SK-N-DZ (cell line): ENCODE measurements at places on chromosomes 7 and 10.

- no peak for DNase-seq
These were observed 151.3 kb upstream of the NPVF start for GRCh38 chr7:25379351-25380300.

GRCh38 chr10:119782981-119783664 lies 57.3 kb downstream of the INPP5F start:
- no peak for DNase-seq

GRCh38 chr10:78905957-78906308 lies 162.8 kb upstream of the ZMIZ1 start:
- no peak for DNase-seq

DNA sequence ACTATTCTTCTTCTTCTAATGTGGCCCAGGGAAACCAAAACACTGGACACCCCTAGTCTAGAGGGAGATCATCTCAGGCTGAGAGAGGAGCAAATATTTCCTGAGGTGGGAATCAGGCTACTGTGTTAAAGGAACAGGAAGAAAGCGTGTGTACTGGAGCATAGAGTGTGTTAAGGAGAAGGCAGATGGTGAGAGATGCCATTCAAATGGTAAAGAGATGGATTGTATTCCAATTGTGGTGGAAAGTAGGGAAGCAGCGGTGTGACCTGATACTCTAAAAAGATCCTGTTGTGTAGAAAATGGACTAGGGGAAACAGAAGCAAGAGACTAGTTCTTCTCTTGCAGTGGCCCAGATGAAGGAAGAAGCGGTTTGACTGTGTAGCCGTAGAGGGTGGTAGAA lies 31.2 kb downstream of the RAB18 start:
- DNase-seq, result no peak

GRCh38 chr7:144529269-144529926 lies 125.9 kb upstream of the NOBOX start:
- no peak for DNase-seq

GRCh38 chr10:115219203-115219602 lies 126.0 kb downstream of the ATRNL1 start:
- no peak for DNase-seq

- no peak for DNase-seq
These were observed 375.9 kb downstream of the BMPER start for GRCh38 chr7:34281260-34281659.

DNA sequence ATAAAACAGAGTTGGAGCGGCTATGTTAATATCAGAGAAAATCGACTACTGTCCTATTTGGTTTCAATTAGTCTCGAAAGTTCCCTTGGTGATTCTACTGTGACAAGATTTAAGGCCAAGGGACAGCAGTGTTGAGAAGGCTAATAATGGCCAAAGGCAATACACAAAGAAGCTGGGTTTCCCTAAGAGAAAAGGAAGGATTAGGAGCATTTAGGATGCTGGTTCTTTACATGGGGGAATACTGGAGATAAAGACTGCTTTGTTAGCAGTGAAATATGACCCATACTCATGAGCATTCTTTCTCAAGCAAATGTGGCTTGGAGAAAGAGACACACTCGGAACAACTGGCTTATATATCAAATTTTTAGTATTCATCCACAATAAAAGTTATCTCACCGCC lies 32.2 kb downstream of the IQUB start:
- no peak for DNase-seq

- DNase-seq, result no peak
These were observed 44.3 kb downstream of the HOXA1 start for GRCh38 chr7:27051451-27051850.

DNA sequence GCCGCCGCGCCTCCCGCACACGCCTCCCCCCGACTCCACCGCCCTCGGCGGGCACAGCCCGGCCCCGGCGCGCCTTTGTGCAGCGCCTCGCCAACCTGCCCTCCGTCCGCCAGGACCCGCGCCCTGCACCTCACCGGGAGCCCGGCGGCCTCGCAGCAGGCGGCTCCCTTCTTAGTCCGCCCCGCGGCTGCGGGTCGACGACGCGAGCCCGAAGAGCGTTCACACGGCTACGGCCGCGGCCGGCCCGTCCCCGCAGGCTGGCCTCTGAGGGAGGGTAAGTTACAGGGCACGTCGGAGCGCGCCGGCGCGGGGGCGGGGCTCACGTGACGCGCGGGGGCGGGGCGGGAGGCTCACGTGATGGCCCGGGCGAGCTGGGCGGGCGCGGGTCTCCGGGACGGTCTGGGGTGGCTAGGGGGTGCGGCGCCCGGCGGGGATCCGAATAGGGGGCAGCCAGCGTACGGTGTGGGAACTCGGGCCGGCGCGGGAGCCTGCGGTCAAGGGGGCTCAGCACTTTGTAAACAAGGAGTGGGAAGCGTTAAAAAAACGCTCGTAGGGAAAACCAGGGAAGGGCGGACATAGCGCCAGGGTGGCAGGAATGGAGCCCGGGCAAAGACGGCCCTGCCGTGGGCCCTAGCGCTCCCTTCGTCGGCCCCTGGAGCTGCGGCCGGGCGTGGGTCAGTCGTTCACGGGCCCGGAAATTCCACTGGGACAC lies at the start of gene ARHGAP12:
Gene ARHGAP12, minus strand, starts transcription at position 283 of the 712 bp plus-strand sequence. CDS start 19,976 bp downstream, outside the sequence.
- DNase-seq, result peak; percentile 77

DNA sequence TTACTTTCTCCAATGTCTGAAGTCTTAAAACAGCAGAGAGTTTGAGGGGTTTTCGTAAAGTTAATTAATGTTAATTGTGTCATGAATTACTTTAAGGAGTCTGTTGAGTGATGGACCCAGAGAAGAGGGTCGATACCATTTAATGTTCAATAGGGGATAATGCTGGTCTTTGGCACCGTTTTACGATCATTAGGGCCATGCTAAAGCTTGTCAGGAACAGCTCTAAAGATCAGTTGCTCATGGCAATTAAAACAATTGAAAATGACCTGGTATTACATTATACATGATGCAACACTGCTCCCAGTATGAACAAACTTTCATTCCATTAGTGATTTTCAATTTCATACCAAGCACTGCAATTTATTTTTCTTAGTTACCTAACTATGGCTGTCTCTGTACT lies 296.9 kb downstream of the ETV1 start:
- no peak for DNase-seq

DNA sequence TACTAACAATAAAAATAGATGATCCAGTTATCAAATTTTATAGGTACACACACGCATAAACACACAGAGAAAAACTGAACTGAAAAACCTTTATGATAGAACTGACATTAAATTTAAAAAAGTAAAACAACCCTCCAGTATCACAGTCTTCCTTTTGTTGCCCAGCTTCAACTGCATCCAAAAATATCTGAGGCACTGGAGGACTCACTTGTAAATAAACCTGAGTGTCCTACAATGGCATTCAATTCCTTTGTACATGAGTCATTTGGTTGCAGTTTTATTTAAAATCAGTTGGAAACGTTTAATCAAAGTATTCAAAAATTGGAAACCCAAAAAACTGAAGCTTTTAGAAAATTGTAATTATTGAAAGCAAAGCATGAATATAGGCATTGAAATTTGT lies 265.2 kb upstream of the CSTF2T start:
- DNase-seq, result no peak

GRCh38 chr10:49243610-49244283 lies 55.2 kb upstream of the C10orf71 start:
- DNase-seq, result no peak

GRCh38 chr10:104267721-104268404 lies 1.1 kb upstream of the GSTO2 start:
- DNase-seq, result no peak

DNA sequence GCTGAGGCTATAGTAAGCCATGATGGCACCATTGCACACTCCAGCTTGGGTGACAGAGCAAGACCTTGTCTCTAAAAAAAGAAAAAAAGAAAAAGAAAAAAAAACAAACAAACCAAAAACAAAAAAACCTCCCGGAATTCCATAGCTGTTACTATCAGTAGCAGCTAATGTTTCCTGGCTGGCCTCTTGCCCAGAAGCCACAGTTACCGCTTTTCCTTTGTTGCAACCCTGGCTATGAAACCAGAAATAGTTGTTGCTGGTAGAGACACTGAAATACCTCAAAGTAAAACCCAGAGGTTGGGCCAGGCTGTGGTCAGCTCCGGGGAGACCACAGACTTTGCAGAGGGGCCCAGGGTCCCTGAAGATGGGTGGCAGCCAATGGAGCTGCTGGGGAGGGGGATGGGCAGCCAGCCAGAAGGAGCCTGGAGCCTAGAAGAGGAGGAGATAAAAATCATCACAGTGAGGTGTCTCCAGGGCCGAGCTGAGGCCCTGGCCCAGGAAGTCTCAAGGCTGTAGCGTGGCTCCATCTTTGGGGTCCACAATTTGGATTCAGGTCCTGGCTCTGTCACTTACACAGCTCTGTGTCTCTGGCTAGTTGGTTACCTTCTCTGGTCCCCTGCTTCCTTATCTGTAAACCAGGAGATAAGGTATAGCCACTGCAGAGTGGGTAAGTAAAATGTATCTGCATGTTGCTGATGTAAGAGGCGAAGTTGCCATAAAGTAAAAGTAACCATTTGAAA lies 3.4 kb upstream of the CHST12 start:
- DNase-seq, result peak; percentile 64

DNA sequence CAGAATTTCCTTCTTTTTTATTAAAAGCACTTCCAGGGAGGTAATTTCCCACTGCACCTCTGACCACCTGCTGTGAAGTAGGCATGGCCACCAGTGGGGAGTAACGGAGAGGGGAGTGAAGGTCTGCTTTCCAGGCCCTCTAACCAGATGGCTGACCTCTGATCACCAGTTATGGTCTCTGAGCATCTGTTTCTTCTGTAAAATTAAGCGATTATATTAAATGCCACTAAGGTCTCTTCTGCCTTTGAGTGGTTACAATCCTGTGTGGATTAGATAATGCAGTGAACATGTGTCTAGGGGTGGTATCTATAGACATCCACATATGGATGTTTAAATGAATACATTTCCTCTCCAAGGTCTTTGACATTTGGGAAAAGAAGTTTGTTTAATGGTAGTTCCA lies 199.6 kb downstream of the HERPUD2 start:
- DNase-seq, result peak; percentile 88

- DNase-seq, result no peak
These were observed 637.1 kb downstream of the GATA3 start for GRCh38 chr10:8691498-8692017.

GRCh38 chr7:116180302-116180701 lies 30.0 kb upstream of the TES start:
- DNase-seq, result peak; percentile 8

- DNase-seq, result no peak
These were observed 238.9 kb upstream of the ETV1 start for GRCh38 chr7:14228341-14228740.

DNA sequence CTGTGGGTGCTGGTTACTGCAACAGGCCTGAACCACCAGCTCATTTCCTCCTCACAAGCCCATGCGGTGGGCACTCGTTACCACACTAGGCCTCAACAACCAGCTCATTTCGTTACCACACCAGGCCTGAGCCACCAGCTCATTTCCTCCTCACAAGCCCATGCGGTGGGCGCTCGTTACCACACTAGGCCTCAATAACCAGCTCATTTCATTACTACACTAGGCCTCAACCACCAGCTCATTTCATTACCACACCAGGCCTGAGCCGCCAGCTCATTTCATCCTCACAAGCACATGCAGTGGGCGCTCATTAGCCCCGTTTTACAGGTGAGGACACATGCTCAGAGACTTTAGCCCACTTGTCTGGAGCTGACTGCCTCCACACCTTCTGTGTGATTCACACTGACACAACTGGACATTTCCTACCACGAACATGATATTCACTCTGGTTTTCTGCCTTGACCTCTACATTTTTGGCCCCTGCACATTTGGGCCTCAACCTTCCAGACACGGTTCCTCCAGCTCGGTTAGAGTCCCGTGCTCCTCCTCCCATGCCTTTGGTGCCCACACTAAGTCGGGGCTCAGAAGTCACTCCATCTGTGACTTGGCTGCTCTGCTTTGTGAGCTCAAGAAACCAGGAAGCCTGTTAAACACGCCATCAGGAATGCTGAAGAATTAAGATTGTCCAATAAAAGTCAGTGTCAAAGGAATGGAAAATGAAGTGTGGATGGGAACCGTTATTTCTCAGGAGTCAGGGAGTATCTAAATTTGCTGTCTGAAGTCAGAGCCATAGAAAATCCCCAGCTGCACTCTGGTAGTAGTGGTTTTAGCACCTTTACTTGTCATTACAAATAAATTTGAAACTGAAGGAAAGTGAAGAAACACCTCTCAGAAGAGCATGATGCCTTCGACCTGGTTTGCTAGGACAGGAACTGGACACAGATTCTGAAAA lies 55.8 kb upstream of the LANCL2 start:
- no peak for DNase-seq

- no peak for DNase-seq
These were observed 7.3 kb downstream of the LFNG start for GRCh38 chr7:2526659-2527504.
